ENCODE measurements at places on chromosomes 7 and 10. TPM values are rescaled to one million over a fixed set of nuclear protein-coding genes. Genes with fewer than 3 reads are reported as not detected.

The GPR26 gene
- total RNA-seq, result not detected

The HOXA7 gene
- not detected for total RNA-seq

- DNase-seq, result no peak
Observed at GRCh38 chr7:121109145-121109544, 120.6 kb downstream of the CPED1 start.

DNA sequence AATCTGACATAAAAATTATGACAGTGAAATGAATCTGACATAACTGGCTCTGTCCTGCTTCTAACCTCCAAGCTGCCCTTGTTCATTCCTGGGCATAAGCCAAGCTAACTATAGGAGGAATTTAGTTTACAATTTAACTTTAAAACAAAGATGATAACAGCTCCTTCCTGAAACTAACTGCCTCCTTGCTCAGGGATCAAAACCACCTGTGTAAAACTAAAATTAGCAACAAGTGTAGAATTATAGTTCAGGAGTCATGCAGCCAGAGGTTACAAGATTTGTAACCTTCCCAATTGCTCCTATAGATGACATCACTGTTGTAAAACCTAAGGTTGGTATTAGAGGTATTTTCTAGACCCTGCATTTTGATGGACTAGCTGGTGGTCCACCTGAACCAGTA lies 256.4 kb upstream of the POM121L12 start:
- DNase-seq, result no peak

DNA sequence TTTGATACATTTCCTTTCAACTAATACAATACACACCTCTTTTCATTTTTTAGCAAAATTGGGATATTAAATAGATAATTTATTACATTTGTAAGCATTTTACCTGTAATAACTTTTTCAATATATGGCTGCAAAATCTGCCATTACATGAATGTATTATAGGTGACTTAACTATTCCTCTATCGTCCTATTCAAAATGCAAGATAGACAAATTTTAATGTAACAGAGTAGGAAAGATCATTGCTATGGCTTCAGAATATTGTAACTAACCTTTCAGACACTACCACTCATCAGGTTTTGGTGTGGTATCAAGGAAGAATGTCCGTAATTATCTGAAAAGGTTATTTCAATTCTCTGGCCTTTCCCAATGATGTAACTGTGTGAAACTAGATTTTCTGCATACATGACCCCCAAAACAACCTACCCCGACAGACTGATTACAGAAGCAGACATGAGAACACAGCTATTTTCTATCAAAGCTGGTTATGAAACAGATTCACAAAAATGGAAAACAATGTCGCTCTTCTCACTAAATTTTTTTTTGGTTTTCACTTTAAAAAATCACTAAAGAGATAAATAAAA lies 211.2 kb downstream of the FAM107B start:
- DNase-seq, result no peak

- DNase-seq, result no peak
Observed at GRCh38 chr7:141575654-141576448, 24.6 kb downstream of the AGK start.

DNA sequence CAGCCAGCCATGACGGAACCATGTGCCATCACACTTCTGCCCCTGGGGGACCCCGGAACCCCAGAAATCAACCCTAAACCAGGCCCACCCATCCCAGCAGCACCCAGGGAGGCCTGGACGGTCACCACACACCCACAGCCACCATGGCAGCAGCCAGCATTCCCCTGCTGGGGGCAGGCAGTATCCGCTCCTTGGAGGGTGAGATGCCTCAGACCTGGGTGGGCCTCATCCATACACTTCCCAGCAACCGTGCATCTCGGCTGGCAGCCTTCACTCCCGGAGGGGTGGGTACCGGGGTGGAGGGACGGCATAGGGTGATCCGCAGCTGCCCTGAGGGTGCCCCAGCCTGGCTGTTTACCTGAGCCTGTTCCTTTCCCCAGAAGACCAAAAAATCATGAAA lies 69.1 kb upstream of the FAM20C start:
- no peak for DNase-seq

- no peak for DNase-seq
Observed at GRCh38 chr7:121837462-121837861, 35.5 kb upstream of the PTPRZ1 start.

The OPN4 gene
- total RNA-seq, result not detected

The FAM25G gene
- not detected for total RNA-seq

DNA sequence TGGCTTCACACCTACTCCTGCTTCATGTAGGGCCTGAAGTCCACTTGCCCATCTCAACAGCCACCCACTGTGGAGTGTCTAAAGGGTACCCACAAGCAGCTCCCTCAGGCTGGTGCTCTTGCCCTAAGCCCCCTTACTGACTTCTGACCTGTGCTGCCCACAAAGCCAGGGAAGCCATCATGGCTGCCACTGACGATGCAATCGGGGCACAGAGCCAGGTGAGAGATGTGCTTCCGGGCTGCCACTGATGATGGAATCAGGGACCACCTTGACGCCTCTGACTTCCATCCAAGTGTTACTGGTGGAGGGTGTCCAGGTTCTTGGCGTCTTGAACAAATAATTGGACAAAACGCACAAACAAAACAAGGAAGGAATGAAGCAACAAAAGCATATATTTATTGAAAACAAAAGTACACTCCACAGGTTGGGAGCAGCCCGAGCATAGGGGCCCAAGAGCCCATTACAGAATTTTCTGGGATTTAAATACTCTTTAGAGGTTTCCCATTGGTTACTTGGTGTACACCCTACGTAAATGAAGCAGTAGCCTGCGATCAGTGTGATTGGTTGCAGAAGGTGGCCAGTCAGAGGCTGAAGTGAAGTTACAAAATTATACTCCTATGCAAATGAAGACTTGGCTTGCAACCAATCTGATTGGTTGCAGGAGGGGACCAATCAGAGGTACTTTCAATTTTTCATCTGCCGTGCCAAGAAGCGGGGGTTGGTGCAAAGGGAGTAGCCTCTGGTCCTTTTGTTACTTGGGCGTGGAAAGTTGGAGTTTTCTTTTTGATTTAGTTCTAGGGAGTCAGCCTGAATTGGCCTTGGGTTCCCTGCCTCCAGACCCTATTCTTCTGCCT lies 4.5 kb downstream of the CPA2 start:
- DNase-seq, result no peak

GRCh38 chr7:36746347-36746746 lies 22.1 kb upstream of the AOAH start:
- no peak for DNase-seq

- no peak for DNase-seq
Observed at GRCh38 chr7:102456327-102456726, 8.3 kb downstream of the ALKBH4 start.

The HOXA4 gene
- total RNA-seq, result 0.25 TPM

DNA sequence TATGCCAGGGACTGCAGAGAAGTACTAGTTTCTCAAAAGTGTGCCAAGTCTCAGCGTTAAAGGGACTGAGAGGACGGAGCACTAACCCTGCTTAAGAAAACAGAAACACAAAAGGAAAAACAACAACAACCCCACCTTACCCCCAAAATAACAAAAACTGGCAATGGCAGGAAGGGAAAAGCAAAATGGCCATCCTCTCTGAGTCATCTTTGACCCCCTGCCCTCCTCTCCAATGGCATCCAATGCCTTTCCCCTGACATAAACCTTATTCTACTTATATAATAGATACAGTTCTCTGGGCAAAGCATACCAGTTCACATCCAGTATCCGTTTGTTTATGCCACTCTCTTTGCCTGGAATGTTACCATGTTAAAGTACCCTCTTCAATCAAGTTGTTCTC lies 1.6 kb downstream of the POLR1F start:
- no peak for DNase-seq

The CTAGE4 gene
- 0.87 TPM for total RNA-seq

GRCh38 chr7:45451342-45452035 lies 122.7 kb upstream of the ADCY1 start:
- no peak for DNase-seq

The FBXO24 gene
- total RNA-seq, result 1.5 TPM

DNA sequence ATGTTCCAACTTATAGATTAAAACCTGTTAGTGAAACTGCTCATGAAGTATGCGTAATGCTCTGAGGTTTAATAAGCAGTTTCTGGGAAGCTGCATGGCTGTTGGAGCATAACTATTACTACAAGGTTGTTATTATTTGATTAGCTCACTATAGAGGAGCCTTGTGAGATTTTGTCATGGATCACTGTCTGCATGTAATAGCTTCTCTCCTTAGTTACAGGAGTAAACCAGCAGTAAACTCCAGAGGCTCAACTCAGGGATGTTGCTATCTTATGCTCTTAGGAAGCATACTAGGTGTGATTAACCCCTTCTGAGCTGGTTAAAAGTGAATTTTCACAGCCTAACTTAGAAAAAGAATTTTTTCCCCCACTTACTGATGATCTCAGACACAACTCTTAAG lies 63.6 kb upstream of the IFRD1 start:
- DNase-seq, result no peak

- no peak for DNase-seq
Observed at GRCh38 chr7:81300753-81301152, 381.9 kb upstream of the SEMA3C start.

The ICA1 gene
- 1.3 TPM for total RNA-seq

- no peak for DNase-seq
Observed at GRCh38 chr7:7564323-7564780, 2.3 kb upstream of the MIOS start.

- no peak for DNase-seq
Observed at GRCh38 chr10:14779001-14779651, 4.4 kb upstream of the FAM107B start.

GRCh38 chr7:154503962-154504550 lies 451.9 kb downstream of the DPP6 start:
- no peak for DNase-seq

DNA sequence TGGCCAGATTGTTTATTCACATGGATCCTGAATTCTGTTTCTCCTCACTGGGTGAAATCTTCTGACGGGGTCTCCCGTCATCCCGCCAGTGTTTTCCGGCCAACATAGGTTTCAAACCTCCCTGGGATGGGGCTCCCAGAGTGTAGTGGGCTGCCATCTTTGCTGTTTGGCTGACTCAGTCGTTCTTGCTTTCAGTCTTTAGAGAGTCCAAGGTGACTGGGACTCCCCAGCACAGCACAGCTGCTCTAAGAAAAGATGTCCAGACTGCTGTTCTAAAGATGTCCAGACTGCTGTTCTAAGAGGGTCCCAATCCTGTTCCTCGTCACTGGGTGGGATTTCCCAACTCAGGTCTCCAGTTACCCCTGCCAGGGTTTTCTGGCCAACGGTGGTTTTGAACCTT lies 801.9 kb upstream of the IGFBP3 start:
- no peak for DNase-seq

- DNase-seq, result no peak
Observed at GRCh38 chr10:124892031-124892430, 49.9 kb upstream of the ZRANB1 start.

GRCh38 chr10:95305606-95306317 lies 15.0 kb upstream of the PDLIM1 start:
- DNase-seq, result no peak

DNA sequence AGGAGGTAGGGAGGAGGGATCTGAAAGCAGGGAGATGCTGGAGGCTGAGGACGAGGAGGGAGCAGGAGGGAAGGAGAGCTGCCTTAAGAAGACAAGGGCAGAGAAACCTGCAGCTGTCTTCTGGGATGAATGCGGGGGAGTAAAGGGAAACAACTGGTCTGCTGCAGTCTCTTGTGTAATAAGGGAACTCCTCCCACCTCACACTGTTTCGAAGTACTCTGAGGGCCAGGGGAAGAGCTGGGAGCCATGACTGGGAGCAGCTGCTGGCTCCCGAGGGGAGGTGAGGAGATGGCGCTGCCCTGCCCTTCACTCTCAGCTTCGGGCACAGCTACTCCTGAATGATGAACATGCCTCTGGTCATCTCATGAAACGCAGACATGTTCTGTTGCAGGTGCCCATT lies 65.1 kb downstream of the CLEC2L start:
- no peak for DNase-seq

The HOXA1 gene
- 0.25 TPM for total RNA-seq

The OR2A5 gene
- total RNA-seq, result not detected

- no peak for DNase-seq
Observed at GRCh38 chr10:129760416-129760815, 203.7 kb downstream of the EBF3 start.

- DNase-seq, result no peak
Observed at GRCh38 chr10:131819241-131820072, 81.4 kb upstream of the PPP2R2D start.

DNA sequence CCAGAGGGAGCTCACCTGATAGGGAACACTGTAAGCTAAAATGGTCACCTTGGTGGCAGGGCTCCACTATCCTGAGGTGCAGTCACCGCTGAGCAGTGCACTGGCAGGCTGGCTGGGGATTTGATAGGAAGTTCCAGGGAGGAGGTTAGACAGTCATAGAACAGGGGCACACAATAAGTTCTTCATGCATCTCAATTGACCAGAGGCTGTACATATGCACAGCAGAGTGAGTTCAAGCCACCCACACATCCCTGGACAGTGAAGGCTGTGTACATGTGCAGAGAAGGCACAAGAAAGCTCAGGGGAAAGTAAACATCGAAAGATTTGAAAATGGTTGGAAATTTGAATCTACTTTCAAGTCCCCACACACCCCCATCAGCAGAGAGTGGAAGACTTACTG lies 13.9 kb downstream of the PRTFDC1 start:
- DNase-seq, result no peak

DNA sequence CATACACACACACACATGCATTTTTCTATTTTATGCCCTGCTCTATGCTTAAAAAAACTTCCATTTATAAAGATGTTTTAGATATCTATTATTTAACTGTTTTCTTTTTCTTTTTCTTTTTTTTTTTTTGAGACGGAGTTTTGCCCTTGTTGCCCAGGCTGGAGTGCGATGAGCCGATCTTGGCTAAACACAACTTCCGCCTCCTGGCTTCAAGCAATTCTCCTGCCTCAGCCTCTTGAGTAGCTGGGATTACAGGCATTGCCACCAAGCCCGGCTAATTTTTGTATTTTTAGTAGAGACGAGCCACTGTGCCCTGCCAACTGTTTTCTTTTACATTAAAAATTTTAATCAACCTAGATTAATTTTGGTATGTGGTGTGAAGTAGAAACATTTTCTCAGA lies 45.6 kb upstream of the PURB start:
- DNase-seq, result no peak

- no peak for DNase-seq
Observed at GRCh38 chr10:103188853-103189252, 4.2 kb downstream of the NT5C2 start.

The PLXNA4 gene
- 0.70 TPM for total RNA-seq

GRCh38 chr7:97008275-97008917 lies 3.0 kb downstream of the DLX6 start:
- no peak for DNase-seq

GRCh38 chr7:3481435-3481834 lies 180.4 kb downstream of the SDK1 start:
- no peak for DNase-seq

GRCh38 chr7:106866298-106867281 lies 1.5 kb downstream of the PIK3CG start:
- DNase-seq, result no peak

Data from activated CD8-positive, alpha-beta T cell treated with anti-CD3 and anti-CD28 coated beads for 36 hours (primary cell).